Hindlimb muscle (tissue), 1 donor: ENCODE measurements at places on chromosomes 2 and 18.

- no peak for DNase-seq
Observed at GRCh38 chr2:119242276-119243119, 18.9 kb downstream of the STEAP3 start.

- DNase-seq, result no peak
Observed at GRCh38 chr2:8461341-8461740, 220.5 kb upstream of the ID2 start.

DNA sequence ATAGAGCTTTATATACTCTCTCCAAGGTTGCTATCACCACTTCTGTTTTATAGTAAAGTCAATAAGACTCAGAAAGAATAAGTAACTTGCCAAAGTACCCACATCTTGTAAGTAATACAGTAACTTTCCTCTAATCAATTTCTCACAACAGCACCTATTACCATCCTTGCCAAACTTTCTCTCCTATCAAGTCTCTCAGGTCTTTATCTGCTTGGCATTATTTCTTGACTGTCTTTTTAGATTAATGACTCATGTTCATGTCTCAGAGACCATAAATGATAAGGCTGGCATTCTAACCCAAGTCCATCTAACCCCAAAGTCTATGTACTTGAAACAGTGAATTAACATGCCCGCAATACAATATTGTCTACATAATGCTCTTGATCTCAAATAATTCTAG is 618.0 kb upstream of the ZEB2 start:
- no peak for DNase-seq

GRCh38 chr2:118842661-118843482 is 4.6 kb downstream of the EN1 start:
- DNase-seq, result no peak
